ENCODE measurements at places on chromosomes 6 and 20. TPM values are rescaled to one million over a fixed set of nuclear protein-coding genes. Genes with fewer than 3 reads are reported as not detected.

The FBXO30 gene
- 9.2 TPM for total RNA-seq

The EZR gene
- total RNA-seq: 121 TPM

The FAM217A gene
- not detected for total RNA-seq

The SEL1L2 gene
- not detected for total RNA-seq

The C6orf163 gene
- total RNA-seq: 7.9 TPM

The PPP1R14C gene
- 0.28 TPM for total RNA-seq

The PROKR2 gene
- total RNA-seq: 0.30 TPM

The DZANK1 gene
- total RNA-seq: 4.1 TPM

The HSP90AB1 gene
- 372 TPM for total RNA-seq

The IL20RA gene
- total RNA-seq: not detected

The SPATA2 gene
- total RNA-seq: 17.2 TPM

The MLN gene
- total RNA-seq: not detected

The CYP21A2 gene
- 7.2 TPM for total RNA-seq

The PAX1 gene
- not detected for total RNA-seq

The PNRC1 gene
- total RNA-seq: 247 TPM

The CASS4 gene
- 10.9 TPM for total RNA-seq

The LST1 gene
- 217 TPM for total RNA-seq

The GRM1 gene
- 0.09 TPM for total RNA-seq

The HLA-DRB1 gene
- 779 TPM for total RNA-seq

The MCHR2 gene
- total RNA-seq: not detected

The MUC22 gene
- not detected for total RNA-seq

All from spleen (tissue), 13 donors.